ENCODE measurements at places on chromosomes 11 and 22.

DNA sequence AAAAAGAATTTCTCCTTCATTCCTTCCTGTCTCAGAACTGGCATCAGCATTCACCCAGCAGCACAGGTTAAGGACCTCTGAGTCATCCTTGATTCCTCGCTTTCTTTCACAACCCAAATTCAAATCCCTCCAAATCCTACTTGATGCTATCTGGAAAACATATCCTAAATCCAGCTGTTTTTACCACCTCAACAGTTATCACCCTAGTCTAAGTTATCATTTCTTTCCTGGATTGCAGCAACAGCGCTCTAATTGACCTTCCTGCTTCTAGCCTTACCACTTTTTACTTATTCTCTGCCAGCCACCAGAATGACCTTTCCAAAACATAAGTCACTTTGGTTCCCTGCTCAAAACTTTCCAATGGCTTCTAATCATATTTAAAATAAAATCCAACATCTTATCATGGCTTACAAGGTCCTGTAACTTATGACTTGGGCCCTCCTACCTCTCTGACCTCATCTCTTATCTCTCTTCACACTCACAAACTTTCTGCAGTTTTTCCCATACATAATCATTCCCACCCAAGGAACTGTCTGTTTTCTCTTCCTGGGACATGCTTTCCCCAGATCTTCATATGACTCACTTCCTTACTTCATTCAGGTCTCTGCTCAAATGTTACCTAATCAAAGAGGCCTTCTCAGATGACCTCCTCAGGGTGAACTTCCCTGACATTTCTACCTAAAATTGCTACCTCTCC, 119.4 kb downstream of the TTC28 start:
- no peak for DNase-seq

- DNase-seq: no peak
These were observed 20.1 kb downstream of the OOSP3 start for GRCh38 chr11:59898650-59899049.

DNA sequence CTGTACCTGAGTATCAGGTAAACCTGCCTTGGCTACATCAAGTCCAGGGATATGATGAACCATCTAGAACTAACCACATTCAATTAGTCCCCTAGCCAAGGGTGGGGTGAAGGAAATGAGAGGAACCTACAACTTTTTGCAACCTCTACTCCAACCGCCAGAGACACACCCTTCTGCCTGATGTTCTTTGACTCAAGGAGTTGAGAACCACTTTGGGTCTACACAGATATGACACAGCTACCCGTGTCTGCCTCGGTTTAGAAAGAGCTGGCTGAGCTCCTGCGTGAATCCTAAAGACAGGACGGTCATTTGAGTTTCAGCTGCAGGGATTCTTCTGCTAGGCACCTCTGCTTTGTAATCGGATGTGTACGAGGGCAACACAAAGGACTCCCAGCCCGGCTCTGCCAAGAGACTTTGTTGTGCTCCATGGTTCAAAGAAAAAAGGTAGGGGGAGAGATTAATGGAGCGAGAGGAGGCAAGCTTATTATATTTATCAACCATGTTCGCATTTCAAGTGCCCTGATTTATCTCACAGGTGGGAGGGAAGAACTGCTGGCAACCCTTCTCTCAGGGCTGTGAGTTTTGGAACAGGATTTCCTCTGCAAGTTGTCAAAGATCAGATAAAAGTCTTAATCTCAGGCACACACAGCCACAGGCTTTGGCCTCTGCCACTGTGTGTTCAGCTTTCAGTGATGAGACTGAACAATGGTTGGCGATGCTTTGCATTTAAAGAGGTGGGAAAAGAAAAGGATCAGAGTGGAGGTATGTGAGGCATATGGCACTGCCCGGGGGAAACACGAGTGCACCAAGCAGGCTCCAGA, 35.1 kb downstream of the FLI1 start:
- no peak for DNase-seq

- no peak for DNase-seq
These were observed 40.1 kb upstream of the PPARA start for GRCh38 chr22:46110215-46110614.

- DNase-seq: no peak
These were observed 253.2 kb downstream of the ST3GAL4 start for GRCh38 chr11:126608658-126609057.

- no peak for DNase-seq
These were observed 55.6 kb upstream of the SPTBN2 start for GRCh38 chr11:66784575-66784974.

DNA sequence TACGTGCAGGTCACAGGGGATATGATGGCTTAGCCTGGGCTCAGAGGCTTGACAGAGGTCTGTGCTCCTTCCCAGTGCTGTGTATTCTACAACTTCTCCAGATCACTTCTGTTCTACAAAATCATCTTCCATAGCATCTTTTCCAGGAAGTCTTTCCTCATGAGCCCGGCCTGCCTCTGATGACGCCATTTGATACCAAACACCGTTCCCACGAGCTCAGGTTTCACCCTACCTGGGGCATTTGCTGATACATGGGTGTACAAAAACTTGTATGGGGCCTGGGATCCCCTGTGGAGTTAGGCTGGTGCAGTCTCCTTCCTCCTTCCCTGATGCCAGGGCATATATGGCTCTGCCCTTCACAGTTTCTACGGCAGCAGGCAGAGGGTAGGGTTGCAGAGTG, 78.7 kb downstream of the NECTIN1 start:
- DNase-seq: no peak

DNA sequence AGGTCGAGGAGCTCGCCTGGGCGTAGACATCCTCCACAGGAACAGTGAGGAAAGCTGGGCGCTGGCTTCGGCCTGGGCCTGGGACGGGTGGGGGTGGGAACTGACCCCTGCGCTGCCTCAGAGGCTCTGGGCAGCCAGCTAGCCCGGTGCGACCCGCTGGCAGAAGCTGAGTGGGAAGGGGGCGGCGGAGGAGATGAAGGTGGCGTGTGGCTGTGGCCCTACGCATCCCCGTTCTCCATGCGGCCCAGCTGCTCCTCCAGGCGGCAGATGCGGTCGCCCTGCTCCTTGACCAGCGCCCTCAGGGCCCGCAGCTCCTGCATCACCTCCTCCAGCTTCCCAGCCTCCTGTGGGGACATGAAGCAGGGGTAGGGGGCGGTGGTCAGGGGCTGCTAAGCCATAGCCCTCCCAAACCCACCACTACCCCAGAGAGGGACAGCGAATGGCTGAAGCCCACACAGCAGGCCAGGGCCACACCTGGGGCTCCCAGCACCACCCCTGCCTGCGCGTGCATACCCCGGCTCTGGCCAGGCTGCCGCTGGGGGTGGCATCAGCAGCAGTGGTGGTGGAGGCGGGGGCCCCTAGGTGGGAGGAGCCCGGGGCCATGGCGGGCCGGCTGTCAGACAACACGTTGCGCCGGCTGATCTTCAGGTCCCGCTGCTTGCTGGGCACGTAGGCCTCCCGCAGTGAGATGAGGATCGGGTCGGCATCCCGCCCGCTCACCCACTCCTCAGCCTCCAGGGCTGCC, 848 bp upstream of the PTPRCAP start:
- DNase-seq: no peak

DNA sequence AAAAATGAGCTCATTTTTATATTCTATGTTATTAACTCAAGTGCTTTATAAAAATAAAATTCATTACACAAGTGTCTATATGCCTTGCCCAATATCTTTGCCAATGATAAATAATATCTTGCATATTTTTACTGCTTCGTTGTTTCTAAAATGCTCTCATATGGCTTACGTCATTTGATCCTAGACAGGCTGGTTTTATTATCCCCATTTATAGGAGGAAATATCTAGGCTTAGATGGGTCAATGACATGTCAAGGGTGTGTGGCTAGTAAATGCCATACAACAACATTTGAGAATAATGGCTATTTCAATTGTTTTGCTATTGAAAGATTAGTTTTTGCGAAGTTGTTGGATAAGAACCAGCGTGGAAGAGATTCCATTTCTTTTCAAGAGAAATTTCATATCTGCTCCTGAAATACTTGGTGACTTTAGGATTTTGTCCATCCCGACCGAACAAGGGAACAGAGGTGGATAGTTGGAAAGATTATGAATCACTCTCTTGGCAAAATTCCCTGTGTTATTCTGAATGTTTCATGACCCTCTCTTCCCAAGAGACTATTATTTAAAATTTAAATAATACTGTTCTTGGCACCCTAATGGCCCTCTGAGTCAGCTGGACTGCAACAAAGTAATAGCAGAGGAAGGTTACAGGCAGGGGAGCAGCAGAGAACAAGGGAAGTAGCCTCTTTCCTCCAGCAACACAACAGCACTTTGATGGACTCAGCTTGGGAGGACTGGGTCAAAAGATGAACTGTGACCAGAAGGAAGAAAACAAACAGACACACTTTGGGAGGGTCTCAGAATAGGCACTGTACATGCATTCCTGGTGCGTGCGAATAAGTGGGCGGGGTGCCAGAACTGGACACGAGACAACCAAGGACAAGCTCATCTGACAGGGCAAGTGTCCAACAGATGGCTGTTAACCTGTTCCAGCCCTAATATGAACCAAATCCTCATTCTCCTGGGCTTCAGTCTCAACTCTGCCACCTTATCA, 94.5 kb downstream of the ME3 start:
- DNase-seq: no peak

- no peak for DNase-seq
These were observed 43.7 kb downstream of the WNT11 start for GRCh38 chr11:76162336-76163288.

DNA sequence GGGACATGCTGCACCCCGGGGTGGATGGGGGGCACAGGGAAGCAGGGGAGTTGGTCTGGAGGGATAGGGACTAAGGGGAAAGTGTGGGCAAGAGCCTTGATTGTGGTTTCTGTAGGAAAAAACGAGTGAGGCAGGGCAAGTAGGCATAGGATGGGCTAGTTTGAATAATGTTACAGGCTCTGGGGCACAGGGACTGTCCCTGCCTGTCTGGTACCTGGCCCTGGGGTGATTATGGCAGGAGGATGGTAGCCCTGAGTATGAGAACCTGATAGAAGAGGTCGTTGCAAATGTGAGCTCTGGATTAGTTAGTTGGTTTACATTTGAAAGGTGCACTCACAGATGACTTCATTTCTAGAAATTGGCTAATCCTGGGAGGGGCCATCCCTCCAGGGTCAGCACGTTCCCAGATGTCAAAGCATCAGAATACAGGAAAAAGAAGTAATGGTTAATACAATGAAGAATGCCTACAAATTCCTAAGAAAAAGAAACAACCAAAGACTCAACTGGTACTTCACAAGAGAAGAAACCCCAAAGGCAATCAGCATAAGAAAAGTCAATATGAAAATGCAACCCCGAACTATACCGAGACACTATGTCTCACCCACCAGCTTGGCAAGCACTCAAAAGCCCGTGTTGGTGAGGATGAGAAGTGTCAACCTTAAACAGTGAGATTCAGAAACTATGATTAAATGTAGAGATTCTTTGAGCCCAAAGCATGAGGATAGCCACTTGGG, 11.3 kb upstream of the SMIM38 start:
- no peak for DNase-seq

DNA sequence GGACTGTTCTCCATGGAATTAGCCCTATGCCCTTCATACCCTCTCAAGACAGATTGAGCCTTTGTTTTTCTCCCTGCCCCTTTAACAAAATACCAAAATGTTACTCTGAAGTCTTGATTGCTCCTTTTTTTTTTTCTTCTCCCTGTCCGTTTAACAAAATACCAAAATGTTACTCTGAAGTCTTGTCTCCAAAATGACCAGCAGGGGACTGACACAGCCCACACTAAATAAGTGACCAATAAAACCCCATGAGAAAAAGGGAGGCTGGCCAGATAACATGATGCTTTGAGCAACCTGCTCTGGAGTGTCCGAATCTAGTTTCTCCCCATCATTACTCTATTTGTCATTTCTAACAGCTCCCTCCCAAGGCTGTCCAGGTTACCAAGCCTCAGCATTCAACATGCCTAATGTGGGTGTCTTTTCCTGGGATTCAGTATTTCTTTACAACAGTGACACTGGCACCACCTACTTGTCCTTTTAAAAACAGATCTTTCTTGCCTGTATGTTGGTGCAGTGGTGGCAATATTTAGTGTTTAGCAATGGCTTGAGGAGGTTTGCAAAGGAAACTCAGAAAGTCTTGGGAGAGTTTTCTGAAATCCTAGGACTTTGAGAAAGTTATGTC, 42.7 kb upstream of the SLC1A2 start:
- DNase-seq: no peak

DNA sequence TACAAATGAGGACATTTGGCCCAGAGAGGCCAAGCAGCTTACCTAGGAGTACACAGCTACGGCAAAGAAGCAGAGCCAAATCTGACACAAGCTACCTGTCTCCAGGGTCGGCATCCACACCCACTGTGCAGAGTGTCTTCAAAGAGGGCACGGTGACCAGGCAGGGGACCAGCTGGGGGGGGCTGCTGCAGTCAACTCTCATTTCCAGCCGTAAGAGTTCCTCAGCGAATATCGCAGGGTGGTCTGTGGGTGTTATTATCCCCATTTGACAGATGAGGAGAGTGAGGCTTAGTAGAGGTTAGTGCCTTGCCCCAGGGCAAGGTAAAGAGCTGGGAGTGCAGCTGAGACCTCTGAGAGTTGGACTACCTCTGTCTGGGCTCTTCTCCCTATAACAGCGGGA, 7.1 kb upstream of the PPFIA1 start:
- DNase-seq: no peak

DNA sequence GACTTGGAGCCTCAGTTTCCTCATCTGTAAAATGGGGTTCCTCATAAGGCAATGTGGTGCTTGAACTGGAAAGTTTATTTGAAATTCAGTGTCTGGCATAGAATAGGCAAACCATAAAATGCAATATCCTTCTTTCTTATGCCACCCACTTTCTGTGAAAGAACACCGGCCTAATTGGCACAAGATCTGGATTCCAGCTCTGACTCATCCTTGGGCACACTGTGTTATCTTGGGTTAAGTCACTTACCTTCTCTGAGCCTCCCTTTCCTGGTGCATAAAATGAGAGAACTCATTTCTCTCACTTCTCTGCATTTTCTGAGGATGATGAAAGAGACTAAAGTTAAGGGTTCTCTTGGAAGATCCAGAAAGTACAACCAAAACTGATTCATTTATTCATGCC, 5.1 kb downstream of the INSC start:
- DNase-seq: no peak

- no peak for DNase-seq
These were observed 14.1 kb upstream of the ALKBH3 start for GRCh38 chr11:43866520-43866919.

DNA sequence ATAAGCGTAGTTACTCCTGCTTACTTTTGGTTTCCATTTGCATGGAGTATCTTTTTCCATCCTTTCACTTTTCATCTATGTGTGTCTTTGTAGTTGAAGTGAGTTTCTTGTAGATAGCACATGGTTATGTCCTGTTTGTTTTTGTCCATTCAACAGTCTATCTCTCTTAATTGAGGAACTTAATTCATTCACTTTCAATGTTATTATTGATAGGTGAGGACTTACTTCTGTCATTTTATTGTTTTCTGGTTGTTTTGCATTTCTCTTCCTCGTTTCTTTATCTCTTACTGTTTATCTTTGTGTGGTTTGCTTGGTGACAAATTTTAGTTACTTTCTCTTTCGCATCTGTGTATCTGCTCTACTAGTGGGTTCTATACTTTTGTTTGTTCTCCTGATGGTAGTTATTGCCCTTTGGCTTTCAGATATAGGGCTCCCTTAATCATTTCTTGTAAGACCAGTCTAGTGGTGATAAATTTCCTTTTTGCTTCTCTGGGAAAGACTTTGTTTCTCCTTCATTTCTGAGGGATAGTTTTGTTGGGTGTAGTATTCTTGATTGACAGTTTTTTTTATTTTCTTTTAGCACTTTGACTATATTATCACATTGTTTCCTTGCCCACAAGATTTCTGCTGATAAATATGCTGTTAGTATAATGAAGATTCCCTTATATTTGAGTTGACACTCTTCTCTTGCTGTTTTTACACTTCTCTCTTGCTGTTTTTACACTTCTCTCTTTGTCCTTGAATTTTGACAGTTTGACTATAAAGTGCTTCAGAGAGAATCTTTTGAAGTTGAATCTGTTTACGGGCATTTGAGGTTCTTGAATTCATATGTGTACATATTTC, 9.0 kb upstream of the RAG1 start:
- no peak for DNase-seq

All from neural crest cell (in vitro differentiated cells).